ENCODE measurements at places on chromosomes 13 and 19. TPM values are rescaled to one million over a fixed set of nuclear protein-coding genes. Genes with fewer than 3 reads are reported as not detected.

KCNRG gene
- 0.19 TPM for total RNA-seq

C13orf42 gene
- not detected for total RNA-seq

AMH gene
- 2.1 TPM for total RNA-seq

COL5A3 gene
- 2.6 TPM for total RNA-seq

FPR3 gene
- not detected for total RNA-seq

TRAPPC6A gene
- 19.4 TPM for total RNA-seq

PLK5 gene
- total RNA-seq: not detected

KLK8 gene
- not detected for total RNA-seq

VSTM1 gene
- not detected for total RNA-seq

COX6B2 gene
- total RNA-seq: not detected

ITPKC gene
- total RNA-seq: 24.9 TPM

KIRREL2 gene
- not detected for total RNA-seq

PODNL1 gene
- 0.18 TPM for total RNA-seq
